Activated effector memory CD4-positive, alpha-beta T cell treated with Interleukin-2 at 50 U/mL for 16 hours (primary cell): ENCODE measurements at places on chromosomes 11 and 22.

GRCh38 chr11:32722255-32722654 lies 72.2 kb downstream of the CCDC73 start:
- DNase-seq = no peak

DNA sequence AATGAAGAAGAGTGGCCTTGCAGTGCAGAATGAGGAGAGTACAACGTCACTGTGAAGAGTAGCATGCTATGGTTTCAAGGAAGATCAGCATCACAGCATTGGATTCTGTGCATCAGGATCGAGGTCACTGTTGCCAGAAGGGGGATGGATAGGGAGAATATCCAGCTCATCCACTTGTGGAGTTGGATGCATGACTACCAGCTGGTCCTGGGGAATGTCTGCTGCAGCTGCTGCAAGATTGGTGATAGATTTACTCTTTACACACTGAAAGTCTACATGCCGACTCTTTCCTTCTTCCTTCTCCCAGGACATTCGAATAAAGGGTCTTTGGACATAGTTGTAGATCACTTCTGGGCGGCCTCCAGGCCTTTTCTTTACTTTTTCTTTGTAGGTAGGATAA lies 74.3 kb downstream of the BTBD10 start:
- DNase-seq = no peak

DNA sequence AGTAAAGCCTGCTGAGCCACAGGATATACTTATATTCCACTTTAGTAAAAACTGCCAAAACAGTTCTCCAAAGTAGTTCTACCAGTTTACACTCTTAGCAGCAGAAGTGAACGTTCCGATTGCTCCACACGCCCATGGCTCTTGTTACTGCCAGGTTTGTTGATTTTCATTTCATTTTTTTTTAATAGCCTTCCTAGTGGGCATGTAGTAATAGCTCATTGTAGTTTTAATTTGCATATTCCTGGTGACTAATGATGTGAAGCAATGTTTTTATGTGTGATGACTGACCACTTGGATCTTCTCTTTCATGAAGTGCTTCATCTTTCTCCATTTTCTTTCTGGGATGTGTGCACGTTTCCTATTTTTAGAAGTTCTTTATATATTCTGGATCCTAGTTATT lies 4.8 kb upstream of the C11orf97 start:
- DNase-seq = no peak

DNA sequence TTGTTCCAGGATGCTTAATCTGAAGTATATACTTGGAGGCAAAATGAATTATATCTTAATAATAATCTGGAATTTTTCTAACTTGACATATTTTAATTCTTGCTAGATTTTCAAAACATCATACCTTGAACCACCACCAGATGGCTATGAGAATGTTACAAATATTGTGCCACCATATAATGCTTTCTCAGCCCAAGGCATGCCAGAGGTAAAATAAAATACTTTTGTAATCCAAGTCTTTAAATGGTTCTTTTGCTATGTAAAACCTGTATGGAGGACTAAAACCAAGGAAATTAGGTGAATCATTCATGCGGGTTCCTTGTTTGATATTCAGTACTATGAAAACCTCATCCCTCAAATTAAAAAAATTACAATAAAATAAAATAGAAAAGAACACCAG lies 14.4 kb downstream of the NAALAD2 start:
- no peak for DNase-seq

GRCh38 chr11:18692941-18693760 lies 5.4 kb upstream of the TMEM86A start:
- no peak for DNase-seq

GRCh38 chr11:65719871-65720210 lies 757 bp downstream of the RNASEH2C start:
- no peak for DNase-seq

- DNase-seq = peak; percentile 57
Observed at GRCh38 chr22:38353142-38353629, 36.0 kb upstream of the CSNK1E start.

GRCh38 chr11:64751580-64751979 lies 7.6 kb upstream of the RASGRP2 start:
- DNase-seq = no peak

DNA sequence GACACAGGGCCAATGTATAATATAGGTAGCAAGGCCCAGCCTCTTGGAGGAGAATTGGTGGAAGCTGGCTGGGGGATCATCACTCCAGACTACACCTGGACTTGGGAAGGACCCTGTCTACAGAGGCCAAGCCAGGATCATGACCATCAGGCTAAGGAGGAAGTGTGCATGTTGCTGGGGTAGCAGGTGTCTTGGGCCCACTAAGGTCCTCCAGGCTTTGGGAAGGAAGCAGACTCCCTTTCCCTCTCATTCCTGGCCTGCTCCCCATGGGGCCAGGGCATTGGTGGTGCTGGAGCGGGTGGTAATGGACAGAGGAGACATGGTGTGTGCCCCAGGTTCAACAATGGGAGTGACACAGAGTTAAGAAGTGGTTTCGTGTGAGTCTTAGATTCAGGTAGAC lies 16.0 kb upstream of the TUB start:
- no peak for DNase-seq

DNA sequence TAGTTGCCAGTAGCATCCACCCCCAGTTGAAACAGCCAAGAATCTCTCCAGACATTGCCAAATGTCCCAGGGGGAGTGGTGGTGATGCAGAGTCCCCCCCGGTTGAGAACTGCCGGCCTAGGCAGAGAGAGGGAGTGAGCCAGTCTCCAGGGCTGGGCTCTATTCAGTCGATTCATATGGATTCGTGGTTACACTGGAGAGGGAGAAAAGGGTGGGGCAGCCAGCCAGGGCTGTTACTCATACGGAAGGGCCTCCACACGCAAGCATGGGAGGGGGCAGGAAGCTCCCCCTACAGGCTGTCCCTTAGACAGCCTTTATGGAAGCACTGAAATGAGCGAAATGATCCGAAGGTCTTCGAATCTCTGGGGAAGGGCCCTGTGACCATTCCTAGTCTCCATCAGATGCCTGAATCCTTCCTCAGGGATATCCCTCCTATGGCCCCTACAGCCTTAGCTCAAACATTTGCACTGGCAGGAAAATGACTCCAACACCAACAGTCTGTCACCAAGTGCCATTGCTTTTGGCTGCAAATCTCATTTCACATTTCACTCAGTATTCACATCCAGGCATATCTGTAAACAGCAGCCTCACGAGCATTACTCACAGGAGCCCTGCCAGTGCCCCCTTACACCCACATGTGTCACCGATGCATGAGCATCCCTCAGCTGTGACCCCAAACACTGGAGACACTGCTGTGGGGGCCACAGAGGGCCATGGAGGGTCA lies 18.4 kb upstream of the TLCD5 start:
- DNase-seq = no peak

DNA sequence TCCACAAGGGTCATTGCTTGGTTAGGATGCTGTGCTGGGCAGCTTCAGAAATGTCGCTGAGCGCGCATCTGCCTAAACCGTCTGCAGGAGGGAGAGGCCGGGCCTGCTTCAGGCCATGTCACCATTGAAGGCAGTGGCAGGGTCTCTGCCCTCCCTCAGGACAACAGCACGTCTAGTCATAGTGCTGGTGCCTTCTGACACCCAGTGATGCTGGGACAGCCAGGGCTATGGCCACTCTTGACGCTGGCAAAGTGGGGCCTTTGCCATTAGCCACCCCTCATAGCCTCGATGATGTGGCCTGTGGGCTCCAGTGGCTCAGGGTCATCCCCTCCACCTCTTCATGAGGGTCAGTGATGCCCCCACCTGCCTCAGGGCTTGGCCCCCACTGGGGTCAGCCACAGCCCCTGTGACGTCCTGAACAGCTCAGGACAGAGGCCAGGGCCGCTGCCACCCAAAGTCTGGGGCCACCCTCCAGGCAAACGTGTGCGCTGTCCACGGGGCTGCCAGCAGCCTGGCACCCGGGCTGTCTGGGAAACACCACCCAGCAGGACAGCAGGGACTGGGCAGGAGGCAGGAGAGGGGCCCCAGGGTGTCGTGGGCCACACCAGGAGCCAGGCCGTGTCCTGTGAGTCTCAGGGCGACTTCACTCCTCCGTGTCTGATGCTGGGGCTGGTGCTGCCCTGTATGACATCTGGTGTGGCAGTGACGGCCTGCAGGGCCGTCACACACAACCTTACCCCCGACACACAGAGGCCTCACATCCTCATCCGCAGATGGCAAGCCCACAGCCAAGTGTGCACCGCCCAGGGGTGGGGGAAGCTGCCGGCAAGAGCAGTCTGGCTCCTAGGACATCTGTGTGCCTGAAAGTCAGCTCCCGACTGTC lies 42.5 kb downstream of the CERK start:
- DNase-seq = no peak

DNA sequence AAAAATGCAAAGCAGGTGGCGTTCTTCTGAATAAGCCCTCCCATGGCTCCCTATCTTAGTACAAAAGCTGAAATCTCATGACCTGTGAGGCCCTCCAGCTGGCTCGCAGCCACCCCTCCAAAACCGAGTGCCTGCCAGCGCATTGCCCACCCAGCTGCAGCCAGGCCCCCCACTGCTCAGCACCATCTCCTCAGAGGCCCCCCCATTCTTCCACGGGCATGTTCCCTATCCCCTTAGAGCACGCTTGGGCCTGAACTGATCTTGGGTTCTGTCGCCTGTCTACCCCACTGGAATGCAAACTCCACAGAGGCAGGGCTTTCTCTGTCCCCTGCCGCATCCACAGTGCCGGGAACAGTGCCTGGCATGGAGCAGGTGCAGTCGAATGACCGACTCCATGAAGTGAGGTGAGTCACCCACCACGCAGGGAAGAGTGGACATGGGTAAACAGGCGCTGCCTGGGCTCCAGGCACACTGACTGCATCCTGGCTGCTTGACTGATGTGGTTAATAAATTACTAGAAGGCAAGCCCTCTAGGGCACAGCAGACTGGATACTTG lies 11.3 kb upstream of the EFCAB6 start:
- no peak for DNase-seq

GRCh38 chr11:65422633-65423515 lies at the start of gene NEAT1:
Gene NEAT1 (plus strand): TSS chr11:65422798.
- peak; percentile 87 for DNase-seq

DNA sequence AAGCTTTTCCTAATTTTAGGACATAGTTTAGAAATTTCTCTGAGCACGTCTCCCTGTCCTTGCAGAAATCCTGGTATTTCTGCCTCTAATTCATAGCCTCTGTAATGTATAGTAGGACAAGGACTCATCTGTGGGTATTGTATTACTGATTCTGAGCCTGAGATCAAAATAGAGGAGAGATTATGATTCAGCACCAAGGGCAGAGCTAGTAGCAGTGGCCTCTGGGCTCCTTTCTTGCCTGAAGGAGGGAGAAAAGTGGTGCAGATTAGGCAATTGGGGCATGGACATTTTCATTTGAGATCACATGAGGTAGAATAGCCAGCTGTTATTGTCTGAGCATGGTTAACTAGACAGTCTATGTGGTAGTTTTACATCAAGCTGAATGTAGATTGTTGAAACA lies 2.8 kb downstream of the MADD start:
- DNase-seq = no peak

GRCh38 chr11:25562417-25562816 lies 769.5 kb upstream of the ANO3 start:
- DNase-seq = no peak

GRCh38 chr11:2975594-2975993 lies 16.5 kb downstream of the NAP1L4 start:
- no peak for DNase-seq

DNA sequence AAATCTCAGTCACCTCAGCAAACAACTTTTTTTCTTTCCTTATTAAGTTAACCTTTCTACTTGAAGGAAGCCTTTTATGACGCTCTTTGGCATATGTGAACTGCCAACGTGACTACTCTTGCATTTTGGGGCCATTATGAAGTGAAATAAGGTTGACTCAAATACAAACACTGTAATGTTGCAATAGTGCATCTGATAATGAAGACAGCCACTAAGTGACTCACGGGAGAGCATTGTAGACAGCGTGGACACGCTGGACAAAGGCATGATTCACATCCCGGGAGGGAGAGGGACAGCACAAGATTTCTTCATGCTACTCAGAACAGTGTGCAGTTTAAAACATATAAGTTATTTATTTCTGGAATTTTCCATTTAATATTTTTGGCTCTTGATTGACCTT lies 560.8 kb downstream of the ETS1 start:
- DNase-seq = no peak
